ENCODE measurements at places on chromosomes 4 and X.
A peak's percentile ranks its signal among the peaks of the same experiment; 100 is the strongest.

GRCh38 chr4:124710015-124710741 is 2.4 kb downstream of the ANKRD50 start:
- DNase-seq, result peak; percentile 34

DNA sequence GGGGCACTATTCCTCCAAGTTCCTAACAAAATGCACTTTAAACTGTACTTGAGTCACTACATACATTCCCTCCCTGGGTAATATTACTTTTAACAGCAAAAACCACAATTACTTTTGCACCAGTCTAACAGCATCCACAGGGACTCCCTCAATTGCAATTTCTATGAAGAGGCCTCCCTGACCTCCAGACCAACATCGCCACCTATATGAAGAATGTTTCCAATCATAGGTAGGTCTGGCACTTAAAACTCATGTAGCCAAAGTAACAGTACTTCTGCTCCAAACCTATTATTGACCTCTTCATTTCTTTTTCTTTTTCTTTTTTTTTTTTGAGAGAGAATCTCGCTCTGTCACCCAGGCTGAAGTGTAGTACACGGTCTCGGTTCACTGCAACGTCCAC is 15.6 kb downstream of the NR3C2 start:
- DNase-seq, result no peak

DNA sequence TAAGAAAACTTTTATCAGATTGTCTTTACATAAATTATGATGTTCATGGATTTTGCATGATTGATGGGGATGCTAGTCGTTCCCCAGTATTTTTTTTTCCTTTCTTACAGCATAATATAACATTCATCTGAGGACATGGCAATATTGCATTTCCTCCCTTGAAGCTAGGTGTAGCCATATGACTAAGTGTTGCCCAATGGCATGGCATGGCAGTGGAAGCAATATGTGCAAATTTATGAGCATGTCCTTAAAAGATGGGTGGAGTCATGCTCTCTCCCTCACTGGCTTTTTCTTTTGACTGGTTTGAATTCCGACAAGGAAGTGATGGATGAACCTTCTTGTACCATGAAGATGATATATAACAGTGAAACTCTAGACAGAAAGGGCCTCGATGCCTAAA is 96.3 kb downstream of the BANK1 start:
- no peak for DNase-seq

GRCh38 chr4:89175611-89176010 is 64.3 kb downstream of the TIGD2 start:
- no peak for DNase-seq

DNA sequence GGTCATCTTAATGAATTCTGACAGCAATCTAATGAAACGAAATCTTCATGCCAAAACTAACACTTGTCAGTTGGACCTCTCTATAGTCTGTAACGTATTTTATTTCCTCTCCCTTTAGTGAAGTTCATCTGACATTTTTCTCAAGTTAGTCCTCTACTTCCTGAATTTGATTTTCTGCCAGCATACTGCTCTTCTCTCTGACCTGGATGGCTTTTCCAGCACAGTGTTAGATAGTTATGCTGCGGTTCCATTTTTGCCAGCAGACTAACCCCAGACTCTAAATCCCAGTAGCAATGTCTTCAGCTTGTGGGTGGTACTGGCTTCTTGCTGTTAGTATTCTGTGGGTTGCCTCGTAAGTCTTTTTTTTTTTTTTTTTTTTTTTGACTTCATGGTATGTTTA is 146.7 kb upstream of the VEGFC start:
- peak; percentile 89 for DNase-seq

Data from iris pigment epithelial cell (primary cell).